ENCODE measurements at places on chromosomes 16 and 17.

GRCh38 chr16:87380403-87380802 is 3.2 kb downstream of the FBXO31 start:
- DNase-seq, result no peak

DNA sequence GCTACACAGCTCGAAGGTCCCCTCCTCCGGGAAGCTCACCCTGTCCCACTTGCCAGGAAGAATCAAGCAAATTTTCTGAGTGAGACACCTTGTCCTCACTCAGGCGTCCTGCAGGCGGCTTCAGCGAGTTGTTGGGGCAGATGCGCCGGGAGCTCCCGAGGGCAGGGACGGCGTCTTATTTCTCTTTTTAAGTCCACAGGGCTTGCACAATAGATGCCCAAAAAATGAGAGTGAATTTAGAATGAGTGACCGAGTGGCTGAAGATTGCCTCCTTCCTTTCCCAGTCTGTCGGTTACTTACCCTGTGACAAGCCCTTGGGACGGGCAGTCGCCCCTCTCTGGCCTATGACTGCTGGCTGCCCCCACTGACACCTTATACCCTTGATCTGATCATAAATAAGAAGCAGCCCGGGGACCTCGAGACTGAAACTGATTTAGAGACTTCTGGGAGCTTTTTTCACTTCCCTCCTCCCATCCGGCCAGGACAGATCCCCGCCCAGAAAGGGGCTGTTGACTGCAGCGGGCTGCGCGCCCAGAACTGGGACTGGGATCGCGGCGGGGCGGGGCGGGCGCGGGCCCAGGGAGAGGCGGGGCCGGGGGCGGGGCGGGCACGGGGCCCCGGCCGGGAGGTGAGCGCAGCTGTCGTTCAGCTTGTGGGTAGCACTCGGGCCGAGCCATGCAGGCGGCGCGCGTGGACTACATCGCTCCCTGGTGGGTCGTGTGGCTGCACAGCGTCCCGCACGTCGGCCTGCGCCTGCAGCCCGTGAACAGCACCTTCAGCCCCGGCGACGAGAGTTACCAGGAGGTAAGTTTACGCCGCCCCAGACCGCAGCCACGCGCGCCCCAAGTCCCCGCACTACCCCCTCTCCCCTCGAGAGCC is at the start of gene TTYH2:
Gene TTYH2, plus strand, starts transcription at position 659 of the 879 bp plus-strand sequence. Its CDS starts 17 bp downstream, at position 676.
- DNase-seq, result no peak

GRCh38 chr17:1192911-1193699 is 13.3 kb upstream of the ABR start:
- no peak for DNase-seq

- DNase-seq, result no peak
These were observed 31.7 kb upstream of the NUDT16L1 start for GRCh38 chr16:4661661-4662060.

DNA sequence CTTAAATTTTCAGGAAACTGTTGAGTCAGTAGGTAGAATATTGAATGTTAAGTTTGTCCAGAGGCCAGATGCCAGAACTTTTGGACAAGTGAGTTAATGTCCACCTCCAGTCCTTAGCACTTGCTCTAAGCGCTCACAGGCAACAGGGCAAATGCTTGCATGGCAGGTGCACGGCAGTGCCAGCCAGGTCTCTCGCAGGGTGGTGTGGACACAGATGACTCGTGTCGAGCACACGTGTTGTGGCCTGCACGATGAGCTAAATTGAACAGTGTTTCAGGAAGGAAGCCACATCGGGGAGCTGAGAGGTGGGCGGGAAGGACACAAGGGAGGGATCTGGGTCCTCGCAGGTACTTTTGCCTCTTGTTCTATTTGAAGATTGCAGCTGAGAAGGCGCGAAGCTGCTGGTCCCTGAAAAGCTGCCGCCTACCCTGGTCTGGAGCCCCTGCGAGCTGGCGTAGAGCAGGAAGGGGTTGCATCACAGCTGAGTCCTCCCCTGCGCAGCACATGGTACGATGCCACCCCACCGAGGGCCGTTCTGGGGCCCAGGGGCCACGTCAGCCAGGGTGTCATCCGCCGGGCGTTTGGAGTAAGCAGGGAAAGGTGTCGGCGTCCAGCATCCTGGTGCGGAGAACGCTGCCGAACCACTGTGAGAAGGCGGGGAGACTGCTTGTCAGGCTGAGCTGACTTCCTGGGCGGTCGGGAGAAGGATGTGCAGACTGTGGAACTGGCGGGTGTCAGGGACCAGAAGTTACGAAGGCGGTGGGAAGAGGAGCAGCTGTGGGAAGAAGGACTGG is 6.3 kb downstream of the RAB40C start:
- no peak for DNase-seq

DNA sequence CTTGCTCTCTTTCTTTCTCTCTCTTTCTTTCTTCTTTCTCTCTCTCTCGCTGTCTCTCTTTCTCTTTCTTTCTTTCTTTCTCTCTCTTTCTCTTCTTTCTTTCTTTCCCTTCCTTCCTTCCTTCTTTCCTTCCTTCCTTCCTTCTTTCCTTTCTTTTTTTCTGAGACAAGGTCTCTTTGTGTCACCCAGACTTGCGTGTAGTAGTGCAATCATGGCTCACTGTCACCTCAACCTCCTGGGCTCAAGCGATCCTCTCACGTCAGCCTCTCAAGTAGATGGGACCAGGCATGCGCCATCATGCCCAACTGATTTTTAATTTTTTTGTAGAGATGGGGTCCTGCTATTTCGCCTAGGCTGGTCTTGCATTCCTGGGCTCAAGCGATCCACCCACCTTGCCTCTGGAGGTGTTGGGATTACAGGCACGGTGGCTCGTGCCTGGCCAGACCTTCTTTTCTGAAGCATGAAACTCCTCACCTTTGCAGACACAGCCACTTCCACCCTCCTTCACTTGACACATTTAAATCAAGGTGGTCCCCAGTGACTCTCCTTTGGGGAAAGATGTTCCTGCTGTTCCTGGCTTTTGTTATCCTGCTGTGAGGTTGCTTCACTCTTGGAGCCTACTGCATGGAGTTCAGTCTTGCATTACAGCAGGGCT is 26.8 kb upstream of the NKD1 start:
- no peak for DNase-seq

DNA sequence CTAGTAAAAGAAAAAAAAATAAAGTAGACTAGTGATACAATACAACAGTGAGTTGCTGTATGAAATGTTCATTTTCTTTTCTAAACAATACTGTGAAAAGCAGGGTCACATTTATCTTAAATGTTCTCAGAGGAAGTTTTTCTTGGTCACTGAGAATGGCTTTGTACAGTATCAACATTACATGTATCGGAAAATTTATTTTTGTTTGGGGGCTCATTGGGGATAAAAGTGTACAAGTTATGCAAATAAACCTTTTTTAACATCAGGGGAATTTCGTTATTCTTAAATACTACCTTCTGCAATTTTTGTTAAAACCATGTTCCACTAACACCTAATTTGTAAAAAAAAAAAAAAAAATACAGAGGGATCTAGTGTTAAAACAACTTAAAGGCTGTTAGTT is 8.7 kb upstream of the ZNF594 start:
- DNase-seq, result no peak

GRCh38 chr17:10626390-10626789 is 30.7 kb downstream of the MYH3 start:
- no peak for DNase-seq

GRCh38 chr17:76556765-76557367 is 17.0 kb downstream of the PRCD start:
- no peak for DNase-seq

GRCh38 chr16:58218786-58219185 is 20.9 kb upstream of the CSNK2A2 start:
- no peak for DNase-seq

DNA sequence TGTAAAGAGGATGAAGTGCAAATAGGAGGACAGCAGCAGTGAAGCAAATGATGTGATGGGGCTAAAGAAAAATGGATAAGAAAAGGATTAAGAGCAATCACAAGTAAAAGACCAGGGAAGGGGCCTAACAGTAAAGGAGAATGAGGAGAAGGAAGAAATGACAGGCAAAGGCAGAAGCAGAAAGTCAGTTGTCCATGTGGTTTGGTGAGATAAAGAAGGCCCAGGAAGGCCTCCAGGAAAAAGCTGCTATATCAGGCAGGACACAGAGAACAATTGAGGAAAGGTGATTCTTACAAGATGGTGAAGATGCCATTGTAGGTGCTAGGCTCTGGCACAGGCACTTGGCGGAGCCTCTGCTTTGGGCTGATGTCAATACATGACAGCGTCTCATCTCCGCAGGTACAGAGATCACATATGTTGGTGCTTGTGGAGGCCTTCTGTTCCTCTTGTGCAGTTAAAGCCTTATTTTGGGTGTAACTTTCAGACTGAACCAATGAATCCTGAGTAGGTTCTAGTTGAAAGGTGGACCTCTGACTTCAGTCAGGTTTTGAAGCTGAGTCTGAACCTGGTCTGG is 18.1 kb downstream of the RDM1 start:
- no peak for DNase-seq

GRCh38 chr16:77786186-77786847 is 2.0 kb upstream of the VAT1L start:
- DNase-seq, result no peak

GRCh38 chr17:68750208-68750562 is 149.0 kb upstream of the FAM20A start:
- no peak for DNase-seq

- no peak for DNase-seq
These were observed 6.3 kb downstream of the FOXF1 start for GRCh38 chr16:86516623-86517003.

DNA sequence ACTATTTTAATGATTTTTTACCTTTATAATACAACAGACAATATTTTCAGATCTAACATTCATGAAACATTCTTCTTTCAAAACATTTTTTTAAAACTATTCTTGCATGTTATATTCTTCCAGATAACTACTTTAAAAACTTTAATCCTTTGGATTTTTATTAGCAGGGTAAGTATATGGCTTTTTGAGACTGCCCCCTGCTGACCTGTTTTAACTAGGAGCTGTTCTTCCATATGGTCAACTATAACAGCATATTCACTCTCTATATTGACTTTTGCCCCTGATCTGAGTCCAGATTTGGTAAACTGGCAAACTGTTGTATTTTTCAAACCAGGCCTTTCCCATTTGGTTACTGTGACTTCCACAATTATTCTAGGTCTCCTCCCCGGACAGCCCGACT is 16.5 kb downstream of the ZNF18 start:
- no peak for DNase-seq

DNA sequence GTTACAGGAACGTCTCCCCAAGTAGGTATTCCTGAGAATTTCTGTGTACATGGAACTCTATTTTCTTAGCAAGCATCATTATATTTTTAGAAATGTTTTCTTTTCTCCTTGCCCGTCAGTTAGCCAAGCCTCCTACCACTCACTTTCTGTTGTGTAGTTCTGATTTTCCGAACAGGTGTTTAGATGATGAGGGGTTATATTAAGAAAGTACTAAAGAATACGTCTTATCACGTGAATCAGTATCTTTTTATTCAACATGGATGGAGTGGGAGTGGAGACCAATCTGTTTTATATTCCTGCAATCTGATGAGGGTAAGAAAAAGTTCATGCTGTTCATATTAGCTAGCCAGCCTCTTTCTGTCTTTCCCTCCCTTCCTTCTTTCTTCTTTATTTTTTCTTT is 29.4 kb downstream of the MSI2 start:
- DNase-seq, result no peak

- no peak for DNase-seq
These were observed 322.8 kb downstream of the CPPED1 start for GRCh38 chr16:12480916-12481315.

DNA sequence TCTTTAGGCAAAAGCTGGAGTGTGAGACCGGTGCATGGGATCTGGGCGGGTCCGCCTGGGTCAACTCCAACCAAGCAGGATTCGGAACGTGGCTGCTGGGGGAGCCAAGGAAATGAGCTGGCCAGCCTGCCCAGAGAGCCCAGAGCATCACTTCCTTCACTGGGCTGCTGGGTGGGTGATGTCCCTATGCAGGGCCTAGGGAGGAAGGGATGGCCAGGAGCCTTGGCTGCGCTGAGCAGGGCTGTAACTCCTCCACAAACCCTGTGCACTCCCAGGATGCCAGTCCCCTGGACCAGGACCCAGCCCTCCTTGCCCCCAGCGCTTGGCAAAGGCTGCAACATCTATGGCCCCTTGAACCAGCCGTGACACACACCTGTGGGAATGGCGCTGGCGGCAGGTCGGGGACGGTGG is 138.4 kb downstream of the RAB11FIP4 start:
- DNase-seq, result no peak

GRCh38 chr17:18246109-18246725 is 12.3 kb downstream of the FLII start:
- DNase-seq, result no peak

GRCh38 chr17:54969658-54970572 is 1.4 kb downstream of the STXBP4 start:
- no peak for DNase-seq

- no peak for DNase-seq
These were observed 4.4 kb downstream of the TP53I13 start for GRCh38 chr17:29572691-29573557.

DNA sequence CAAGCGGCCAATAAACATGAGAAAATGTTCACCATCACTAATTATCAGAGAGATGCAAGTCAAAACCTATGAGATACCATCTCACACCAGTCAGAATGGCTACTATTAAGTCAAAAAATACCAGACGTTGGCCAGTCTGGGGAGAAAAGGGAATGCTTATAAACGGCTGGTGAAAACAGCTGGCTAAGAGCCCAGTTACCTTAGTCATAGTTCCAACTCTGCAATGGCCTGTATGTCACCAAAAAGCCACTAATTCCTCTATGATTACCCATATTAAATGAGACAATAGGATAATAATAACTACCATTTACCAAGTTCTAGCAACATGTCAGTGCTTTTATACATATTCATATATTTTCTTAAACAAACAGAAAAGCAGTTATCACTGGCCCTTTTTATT is 42.9 kb upstream of the CDRT4 start:
- DNase-seq, result no peak

- DNase-seq, result no peak
These were observed 250.8 kb upstream of the RPL38 start for GRCh38 chr17:73952480-73953205.

DNA sequence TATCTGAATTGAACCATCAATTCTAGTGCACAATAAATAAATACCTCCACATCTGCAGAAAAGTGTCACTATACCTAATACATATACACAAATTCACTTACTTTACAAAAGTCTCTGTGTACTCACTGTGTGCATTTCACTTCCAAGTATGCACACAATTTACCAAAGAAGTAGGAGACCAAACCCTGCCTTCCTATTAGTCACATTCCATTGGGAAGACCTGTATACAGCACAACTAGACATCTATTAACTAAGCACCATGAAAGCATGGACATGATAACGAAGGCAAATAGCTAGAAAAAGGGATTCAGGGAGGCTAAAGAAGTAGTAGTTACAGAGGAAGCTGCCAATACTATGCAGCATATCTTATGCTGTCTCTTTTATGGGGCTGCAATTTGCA is 139.5 kb downstream of the SNX11 start:
- DNase-seq, result no peak

- no peak for DNase-seq
These were observed 44.6 kb downstream of the ABAT start for GRCh38 chr16:8718851-8719680.

GRCh38 chr17:30253312-30253711 is 17.8 kb upstream of the SLC6A4 start:
- no peak for DNase-seq
